ENCODE measurements at places on chromosomes 12 and 14. TPM values are rescaled to one million over a fixed set of nuclear protein-coding genes. Genes with fewer than 3 reads are reported as not detected.

Gene ADCY6
- total RNA-seq, result 79.5 TPM

DNA sequence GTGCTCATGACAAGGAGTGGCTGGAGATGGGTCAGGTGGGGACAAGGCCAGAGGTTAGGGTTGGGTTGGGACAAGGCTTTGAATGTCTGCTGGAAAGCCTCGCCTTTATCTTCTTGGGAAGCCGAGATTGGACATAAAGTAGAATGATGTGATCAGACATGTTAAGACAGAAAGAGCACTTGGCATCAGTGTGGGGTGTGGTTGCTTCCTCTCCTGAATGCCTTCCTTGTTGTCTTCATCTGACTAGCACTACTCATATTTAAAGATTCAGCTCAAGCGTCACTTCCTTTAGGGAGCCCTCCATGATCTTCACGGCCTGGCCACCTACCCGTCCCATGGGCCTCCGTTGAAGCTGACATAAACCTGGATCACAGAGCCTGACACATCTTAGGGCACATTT lies 14.8 kb upstream of the C12orf75 start:
- H3K27ac ChIP-seq, result peak overlapping the region; percentile 32
- peaks cover 3% of the 10 kb centered on the region for H3K27me3 ChIP-seq
- H3K4me3 ChIP-seq, result no peak overlapping the region
- DNase-seq, result no peak

DNA sequence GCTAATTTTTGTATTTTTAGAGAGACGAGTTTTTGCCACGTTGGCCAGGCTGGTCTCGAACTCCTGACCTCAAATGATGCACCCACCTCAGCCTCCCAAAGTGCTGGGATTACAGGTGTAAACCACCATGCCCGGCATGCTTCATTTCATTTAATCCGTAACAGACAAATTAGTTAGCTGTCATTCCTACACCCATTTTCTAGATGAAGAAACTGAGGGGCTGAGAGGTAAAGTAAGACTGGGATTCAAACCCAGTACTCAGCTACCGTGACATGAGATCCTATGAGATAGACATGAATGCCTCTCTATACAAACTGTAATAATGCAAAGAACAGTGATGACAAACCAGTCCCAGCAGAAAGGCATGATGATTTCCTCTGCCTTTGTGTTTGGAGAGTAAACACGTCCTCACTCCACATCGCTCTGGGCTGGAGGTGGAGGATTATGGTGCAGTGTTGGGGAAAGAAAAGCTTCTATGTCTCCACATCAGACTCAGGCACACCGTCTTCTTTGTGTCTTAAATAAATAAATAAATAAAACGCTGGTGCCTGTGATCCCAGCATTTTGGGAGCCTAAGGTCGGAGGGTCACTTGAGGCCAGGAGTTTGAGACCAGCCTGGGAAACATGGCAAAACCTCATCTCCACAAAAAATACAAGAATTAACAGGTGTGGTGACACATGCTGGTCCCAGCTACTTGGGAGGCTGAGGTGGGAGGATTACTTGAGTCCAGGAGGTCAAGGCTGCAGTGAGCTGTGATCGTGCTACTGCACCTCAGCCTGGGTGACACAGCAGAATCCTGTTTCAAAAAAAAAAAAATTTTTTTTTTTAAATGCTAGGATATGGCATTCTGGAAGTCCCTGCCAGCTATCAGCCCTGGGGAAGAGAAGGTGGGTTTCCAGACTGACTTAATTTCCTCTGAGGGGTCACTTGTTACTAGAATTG lies 10.5 kb downstream of the VSX2 start:
- no peak overlapping the region for H3K27ac ChIP-seq
- peaks cover 6% of the 10 kb centered on the region for H3K4me1 ChIP-seq
- peaks cover 60% of the 10 kb centered on the region for H3K27me3 ChIP-seq
- DNase-seq, result no peak

- H3K27ac ChIP-seq, result peak overlapping the region; percentile 13
- H3K27me3 ChIP-seq, result no peaks in the 10 kb centered on the region
- H3K36me3 ChIP-seq, result peaks cover 8% of the 10 kb centered on the region
- H3K4me1 ChIP-seq, result peaks cover 32% of the 10 kb centered on the region
- DNase-seq, result no peak
Observed at GRCh38 chr12:28794211-28794610, 354.9 kb upstream of the FAR2 start.

DNA sequence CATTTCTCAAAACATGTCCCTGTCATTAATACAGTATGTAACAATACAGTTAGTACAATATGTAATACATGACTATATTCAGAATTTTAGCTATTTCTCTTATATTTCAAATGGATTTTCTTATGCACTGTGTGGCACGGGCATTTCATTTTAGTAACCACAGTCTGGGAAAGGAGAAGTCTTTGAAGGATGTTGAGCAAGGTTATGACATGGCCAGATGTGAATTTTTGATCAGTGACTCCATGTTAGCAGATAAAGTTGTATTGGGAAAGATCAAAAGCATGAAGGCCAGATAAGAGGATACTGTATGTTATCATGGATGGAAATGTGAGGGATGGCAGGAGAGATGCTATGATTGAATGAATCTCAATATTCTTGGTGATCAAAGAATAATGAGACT lies 285.2 kb downstream of the NAV3 start:
- H3K27me3 ChIP-seq, result no peaks in the 10 kb centered on the region
- H3K4me3 ChIP-seq, result no peak overlapping the region
- peaks cover under 1% of the 10 kb centered on the region for H3K4me1 ChIP-seq

Gene PPP2R5C
- 122 TPM for total RNA-seq

GRCh38 chr12:31906557-31907301 lies 52.5 kb upstream of the RESF1 start:
- no peak overlapping the region for H3K27ac ChIP-seq
- H3K4me3 ChIP-seq, result no peak overlapping the region
- DNase-seq, result no peak
- H3K36me3 ChIP-seq, result peaks cover 2% of the 10 kb centered on the region
- H3K27me3 ChIP-seq, result no peaks in the 10 kb centered on the region
- no peaks in the 10 kb centered on the region for H3K4me1 ChIP-seq

GRCh38 chr12:32151086-32151485 lies 44.4 kb downstream of the BICD1 start:
- peaks cover 6% of the 10 kb centered on the region for H3K36me3 ChIP-seq
- peaks cover 10% of the 10 kb centered on the region for H3K4me1 ChIP-seq
- no peak overlapping the region for H3K27ac ChIP-seq
- no peak for DNase-seq
- H3K27me3 ChIP-seq, result no peaks in the 10 kb centered on the region

DNA sequence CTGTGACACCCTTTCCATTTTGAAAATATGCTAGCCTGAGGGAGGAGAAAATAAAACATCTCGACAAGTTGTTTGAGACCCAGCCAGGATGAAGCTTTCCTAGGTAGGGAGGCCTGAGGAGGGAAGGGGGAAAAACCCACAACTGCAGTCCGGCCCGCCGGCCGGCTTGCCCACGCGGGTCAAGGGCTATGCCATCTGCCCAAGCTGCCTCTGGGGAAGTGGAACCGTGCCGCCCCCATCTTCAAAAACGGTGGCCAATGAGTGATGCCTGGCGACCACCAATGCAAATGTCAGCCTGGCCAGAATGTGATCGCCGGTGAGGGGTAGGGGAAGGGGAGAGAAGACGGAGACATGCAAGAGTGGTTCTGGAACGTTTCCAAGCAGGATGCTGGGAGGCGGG lies 263.5 kb upstream of the ALG10B start:
- no peak for DNase-seq
- no peaks in the 10 kb centered on the region for H3K4me1 ChIP-seq
- no peak overlapping the region for H3K27ac ChIP-seq
- peaks cover 23% of the 10 kb centered on the region for H3K36me3 ChIP-seq
- H3K27me3 ChIP-seq, result no peaks in the 10 kb centered on the region
- no peak overlapping the region for H3K4me3 ChIP-seq

GRCh38 chr12:66061557-66062289 lies 68.8 kb downstream of the LLPH start:
- H3K36me3 ChIP-seq, result no peaks in the 10 kb centered on the region
- no peak for DNase-seq
- H3K4me1 ChIP-seq, result peaks cover 4% of the 10 kb centered on the region
- H3K4me3 ChIP-seq, result no peak overlapping the region

GRCh38 chr14:95318399-95319311 lies 1.1 kb downstream of the CLMN start:
- H3K4me1 ChIP-seq, result peaks cover 43% of the 10 kb centered on the region
- H3K27me3 ChIP-seq, result peaks cover 11% of the 10 kb centered on the region
- H3K4me3 ChIP-seq, result peak overlapping the region; percentile 87
- H3K27ac ChIP-seq, result no peak overlapping the region
- peak; percentile 4 for DNase-seq
- H3K36me3 ChIP-seq, result peaks cover 2% of the 10 kb centered on the region

Gene TBC1D30
- total RNA-seq, result 2.6 TPM

GRCh38 chr14:24365600-24366412 lies 2.2 kb upstream of the NFATC4 start:
- DNase-seq, result peak; percentile 78
- no peaks in the 10 kb centered on the region for H3K36me3 ChIP-seq
- peak overlapping the region; percentile 93 for H3K4me3 ChIP-seq
- peak overlapping the region; percentile 62 for H3K27ac ChIP-seq
- H3K27me3 ChIP-seq, result peaks cover 46% of the 10 kb centered on the region
